ENCODE measurements at places on chromosomes 16 and 17.
A peak's percentile ranks its signal among the peaks of the same experiment; 100 is the strongest.

DNA sequence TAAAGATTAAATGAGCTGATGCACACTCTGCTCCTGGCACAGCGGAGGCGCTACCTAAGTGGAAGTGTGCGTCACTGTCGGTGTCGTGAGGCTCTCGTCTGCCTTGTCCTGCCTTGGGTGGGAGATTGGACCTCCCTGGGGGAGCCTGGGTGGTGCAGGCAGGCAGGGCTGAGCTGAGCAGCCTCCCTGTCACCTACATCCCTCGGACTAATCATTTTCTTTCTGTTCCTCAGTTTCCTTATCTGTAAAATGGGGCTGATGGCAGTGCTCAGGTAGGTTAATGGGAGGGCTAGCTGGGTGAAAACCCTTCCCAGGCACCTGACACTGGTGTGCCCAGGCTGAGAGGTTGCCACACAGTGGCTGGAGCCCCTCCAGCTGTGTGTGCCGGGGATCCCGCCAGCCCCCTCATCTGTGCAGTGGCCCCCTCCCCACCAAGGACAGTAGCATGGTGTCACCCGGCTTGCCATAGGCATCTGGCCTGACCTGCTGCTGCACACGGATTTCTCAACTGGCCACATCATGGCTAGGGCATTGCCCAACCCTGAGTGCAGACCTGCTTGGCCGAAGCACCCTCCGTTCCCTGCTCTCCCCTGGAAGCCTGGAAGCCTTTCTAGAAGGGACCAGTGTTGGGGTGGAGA, 4.3 kb downstream of the ADCY7 start:
- peak; percentile 31 for DNase-seq

GRCh38 chr17:28501421-28502284, 4.5 kb upstream of the FOXN1 start:
- DNase-seq: no peak

- no peak for DNase-seq
Measured at GRCh38 chr16:53744449-53744848, 40.5 kb downstream of the FTO start.

GRCh38 chr17:30952638-30953393, 18.0 kb upstream of the RNF135 start:
- peak; percentile 88 for DNase-seq

Measured in inflammatory macrophage (primary cell).